ENCODE measurements at places on chromosomes 12 and 14.

GRCh38 chr12:71721783-71722505 lies 32.7 kb upstream of the RAB21 start:
- no peak for DNase-seq

DNA sequence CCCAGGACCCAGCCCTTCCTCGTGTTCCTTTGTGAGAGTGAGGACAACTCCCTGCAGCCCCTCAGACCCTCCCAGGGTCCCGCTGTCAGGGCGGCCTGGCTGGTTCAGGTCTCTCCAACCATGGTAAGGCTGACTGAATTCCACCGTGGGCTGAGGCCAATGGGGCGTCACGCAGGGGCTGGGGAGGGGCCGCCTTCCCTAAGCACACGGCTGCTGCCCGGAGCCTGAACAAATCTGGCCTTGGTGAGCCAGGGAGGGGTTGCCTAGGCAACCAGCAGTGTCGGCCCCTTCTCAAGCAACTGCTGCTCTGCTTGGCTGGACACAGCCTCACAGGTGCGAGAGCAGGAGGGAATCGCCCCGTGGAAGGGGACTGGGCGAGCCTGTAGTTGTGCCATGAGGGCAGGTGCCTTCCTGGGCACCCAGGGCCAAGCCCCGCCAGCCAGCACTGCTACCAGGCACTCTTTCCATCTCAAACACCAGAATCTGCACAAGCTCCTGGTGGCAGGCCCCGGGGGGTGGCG lies 37.0 kb upstream of the GALNT9 start:
- DNase-seq, result no peak

DNA sequence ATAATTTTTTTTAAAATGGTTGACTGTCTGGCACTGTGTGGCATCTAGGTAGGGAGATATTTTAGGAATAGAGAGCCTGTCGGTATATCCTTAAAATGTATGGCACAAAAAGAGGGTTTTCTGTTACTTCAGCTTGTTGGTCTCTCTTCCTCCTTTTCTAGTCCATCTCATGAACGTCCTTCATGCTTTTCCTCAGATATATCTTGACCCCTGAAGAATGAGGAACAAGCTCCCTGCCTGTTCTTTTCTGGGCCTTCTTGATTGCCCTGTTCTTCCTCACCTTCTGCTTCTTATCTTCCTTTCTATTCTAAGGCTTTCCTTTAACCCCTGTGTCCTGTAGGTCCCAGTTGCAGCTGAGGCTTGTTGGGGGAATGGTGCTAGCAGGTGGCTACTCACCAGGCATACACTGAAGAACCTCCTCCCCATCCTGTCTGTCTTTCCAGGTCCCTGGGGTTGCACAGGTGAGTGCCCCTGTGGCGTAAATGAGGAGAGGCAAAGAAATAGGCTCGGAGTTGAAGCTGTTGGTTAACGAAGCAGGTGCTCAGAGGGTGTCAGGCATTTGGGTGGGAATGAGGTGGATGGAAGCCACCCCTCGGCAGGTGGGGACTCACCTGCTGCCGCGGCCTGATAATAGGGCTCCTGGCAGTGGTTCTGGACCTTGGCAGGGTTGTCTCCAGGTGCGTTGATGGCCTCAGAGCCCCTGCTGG lies 7.2 kb upstream of the C1R start:
- no peak for DNase-seq

DNA sequence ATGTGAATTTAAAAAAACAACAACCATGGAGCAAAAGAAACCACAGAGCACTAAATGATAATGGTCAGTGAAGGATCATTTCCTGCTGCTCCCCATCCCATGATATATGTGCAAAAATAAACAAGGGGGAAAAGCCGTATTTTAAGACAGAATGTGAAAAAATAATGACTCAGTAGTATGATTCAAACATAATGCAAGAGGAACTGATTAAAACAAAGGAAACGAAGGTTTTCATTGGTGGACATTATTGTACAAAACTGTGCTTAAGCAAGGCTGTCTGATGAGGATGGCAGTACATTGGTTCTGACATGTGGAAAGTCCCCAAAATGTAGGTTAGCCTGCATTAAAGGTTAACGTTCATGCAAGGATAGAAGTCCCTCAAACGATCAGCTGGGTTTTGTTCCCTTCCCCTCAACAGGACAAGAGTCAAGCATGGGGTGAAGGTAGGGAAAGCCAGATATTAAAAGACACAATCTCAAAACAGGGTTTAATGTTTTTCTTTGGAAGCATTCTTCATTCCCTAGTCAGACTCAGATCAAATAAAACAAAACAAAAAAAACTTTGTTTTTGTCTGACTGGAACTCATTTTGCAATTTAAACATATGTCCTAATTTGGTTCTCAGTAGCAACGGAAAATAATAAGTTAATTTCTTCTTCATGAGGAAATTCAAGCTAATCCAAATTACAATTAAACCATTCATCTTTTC lies 26.3 kb upstream of the PTGDR start:
- no peak for DNase-seq

DNA sequence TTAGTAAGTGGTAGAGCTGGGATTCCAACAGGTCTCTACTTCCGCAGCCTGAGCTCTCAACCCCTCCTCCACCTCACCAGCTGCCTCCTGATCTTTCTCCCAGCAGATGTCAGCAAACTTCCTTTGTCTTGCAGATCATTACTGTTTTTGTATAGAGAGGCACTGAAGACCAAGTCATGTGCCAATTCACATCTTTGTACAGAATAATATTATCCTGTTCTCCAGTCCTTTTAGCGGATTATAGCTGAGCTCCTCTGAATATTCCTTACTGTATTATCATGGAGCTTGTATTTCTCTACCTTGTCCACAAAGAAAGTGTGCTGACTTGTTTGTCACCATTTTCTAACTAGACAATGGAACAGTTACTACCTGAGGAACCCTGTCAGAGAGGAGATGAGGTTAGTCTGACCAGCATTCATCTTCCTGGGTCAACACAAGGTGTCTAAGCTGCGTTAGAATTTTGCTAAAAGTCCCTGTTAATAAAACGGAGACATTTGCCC lies 142.3 kb upstream of the ARHGAP5 start:
- DNase-seq, result no peak

DNA sequence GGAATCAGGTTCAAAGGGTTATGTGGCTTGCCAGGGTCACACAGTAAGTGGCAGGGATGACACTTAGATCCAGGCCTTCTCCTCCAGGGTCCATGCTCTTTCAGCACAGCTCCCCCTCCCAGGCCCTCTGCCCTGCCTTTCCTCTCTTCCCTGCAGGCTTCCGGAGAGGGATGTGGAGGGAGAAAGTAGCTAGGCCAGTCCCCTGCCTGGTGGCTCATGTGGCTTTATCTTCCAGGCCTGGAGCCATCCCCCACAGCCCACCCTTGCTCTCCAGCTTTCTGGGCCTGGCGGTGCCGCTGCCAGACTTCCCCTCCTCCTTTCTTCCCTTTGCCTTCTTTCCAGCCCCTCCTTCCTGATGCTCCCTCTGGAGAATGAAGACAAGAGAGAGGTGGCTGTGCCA lies 1.7 kb downstream of the PSMB11 start:
- DNase-seq, result no peak

GRCh38 chr14:80781972-80782367 lies 159.6 kb downstream of the CEP128 start:
- no peak for DNase-seq

GRCh38 chr12:50515587-50515986 lies 10.8 kb downstream of the DIP2B start:
- DNase-seq, result no peak
